ENCODE measurements at places on chromosomes 2 and 18. TPM values are rescaled to one million over a fixed set of nuclear protein-coding genes. Genes with fewer than 3 reads are reported as not detected.

- no peak for ATAC-seq
These were observed 53.6 kb upstream of the LAPTM4A start for GRCh38 chr2:20104900-20105545.

DNA sequence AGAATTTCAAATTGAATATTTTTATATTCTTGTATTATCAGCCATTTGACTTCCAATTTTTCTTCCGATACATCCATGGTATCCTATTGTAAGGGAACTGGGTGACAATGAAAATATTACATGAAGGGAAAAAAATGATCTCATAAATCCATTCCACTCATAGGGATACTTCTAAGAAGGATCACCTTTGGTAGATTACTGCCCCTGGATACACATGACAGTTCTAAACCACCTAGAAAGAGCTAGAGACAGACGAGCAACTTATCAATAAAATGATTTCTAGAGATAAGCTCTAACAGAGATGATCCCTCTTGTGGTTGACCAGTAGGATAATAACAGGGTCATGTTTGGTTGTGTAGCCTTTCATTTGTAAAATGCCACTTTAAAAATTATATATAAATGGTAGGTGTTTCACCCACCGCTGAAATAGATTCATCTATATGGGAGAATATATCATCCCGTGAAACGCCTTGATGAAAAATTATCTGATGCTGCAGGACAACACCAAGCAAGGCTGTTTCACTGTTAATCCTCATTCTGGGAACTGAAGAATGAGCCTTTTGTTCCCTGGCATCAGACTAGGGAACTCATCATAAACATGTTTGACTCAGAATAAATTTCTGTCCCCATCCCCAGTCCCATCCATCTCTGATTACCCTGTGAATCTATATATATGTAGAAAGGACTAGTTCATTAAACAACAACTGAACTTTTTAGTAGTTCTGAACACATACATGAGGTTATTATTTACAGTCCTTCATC, 180.0 kb downstream of the TCF4 start:
- ATAC-seq = no peak

DNA sequence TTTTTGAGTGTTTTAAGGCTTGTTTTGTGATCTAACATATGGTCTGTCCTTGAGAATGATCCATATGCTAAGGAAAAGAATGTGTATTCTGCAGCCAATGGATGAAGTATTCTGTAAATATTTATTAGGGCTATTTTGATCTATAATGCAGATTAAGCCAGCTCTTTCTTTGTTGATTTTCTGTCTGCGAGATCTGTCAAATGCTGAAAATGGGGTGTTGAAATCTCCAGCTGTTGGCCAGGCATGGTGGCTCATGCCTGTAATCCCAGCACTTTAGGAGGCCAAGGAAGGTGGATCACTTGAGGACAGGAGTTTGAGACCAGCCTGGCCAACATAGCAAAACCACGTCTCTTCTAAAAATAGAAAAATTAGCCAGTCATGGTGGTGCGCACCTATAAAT, 132.7 kb downstream of the DIS3L2 start:
- ATAC-seq = no peak

GRCh38 chr2:96881349-96882195, 11.7 kb upstream of the SEMA4C start:
- no peak for ATAC-seq

STRADB gene
- total RNA-seq = 14.5 TPM

UGT1A8 gene
- 0.42 TPM for total RNA-seq

DNA sequence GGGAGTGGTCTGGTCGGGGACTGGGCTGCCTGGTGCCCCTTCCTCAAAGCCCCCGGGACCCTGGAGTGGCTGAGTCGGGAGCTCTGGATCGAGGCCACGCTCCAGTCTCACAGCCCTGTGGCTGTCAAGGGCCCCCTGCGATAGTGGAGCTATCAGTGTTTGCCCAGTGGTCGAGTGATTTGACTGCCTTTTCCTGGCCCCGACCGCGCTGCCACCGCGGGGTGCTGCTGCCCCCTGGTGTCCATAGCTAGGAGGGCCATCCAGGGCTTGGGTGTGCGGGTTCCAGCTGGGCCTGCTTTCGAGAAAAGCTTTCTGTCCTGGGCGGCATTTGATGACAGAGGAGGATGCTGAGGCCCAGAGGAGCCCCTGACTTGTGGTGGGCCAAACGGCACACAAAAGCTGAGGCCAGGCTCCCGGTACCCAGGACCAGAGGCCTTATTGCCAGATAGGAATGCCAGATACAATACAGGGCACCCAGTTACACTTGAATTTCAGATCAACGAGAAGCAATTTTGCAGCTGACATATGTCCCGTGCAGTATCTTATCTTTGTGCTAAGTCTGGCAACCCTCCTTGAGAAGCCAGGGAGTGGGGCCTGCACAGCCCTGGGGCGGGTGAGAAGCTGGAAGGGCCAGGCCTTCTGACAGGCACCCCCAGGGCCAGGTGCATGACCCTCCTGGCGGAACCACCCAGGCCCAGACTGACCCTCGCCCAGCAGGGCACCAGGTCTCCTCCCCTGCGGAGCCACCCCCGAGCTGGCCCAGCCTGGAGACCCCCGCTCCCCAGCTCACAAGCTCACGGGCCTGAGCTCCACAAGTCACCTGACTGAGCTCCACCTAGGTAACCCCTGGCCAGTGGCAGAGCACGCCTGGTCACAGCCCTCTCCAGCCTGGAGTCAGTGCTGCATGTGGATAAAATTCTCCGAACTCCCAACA, 13.0 kb downstream of the ODC1 start:
- ATAC-seq = peak; percentile 63

FLACC1 gene
- total RNA-seq = 1.1 TPM

DNA sequence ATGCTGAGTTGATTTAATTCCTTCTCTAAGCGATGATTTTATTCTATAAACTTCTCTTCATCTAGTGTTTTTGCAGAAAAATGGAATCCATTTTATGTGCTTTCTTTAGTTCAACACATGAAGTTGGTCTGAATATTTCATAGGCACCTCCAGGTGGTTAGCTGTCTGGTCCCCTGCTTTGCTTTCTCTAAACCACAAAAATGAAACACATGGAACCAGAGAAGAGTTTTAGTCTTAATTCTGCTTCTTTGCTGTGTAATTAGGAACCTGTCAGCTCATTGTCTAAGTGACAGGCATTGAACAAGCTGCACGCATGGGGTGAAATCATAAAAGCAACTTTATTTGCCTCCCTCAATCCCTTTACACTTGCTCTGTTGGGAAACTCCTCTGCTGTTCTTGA, 150.4 kb downstream of the PIK3C3 start:
- no peak for ATAC-seq

DNA sequence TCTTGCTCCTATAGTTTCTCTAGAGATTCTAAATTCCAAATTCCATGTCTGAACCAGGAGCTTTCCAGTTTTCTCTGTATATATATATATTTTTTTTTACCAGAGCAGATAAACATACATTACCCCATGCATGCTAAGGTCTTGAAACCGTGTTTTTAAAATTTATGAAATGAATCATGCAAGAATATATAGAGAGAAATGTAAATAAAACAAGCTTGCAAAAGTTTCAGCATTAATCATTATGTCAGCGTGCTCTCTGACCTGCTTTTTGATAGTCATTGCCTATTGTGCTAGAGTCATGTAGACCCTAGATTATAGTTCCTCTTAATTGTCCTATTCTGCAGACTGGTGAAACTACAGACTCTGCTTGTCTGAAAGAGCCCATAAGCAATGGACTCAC, 22.6 kb upstream of the TRIM43 start:
- ATAC-seq = no peak

SNORC gene
- 3.1 TPM for total RNA-seq

SNRNP200 gene
- total RNA-seq = 155 TPM

RASGRP3 gene
- total RNA-seq = 2.3 TPM

DNA sequence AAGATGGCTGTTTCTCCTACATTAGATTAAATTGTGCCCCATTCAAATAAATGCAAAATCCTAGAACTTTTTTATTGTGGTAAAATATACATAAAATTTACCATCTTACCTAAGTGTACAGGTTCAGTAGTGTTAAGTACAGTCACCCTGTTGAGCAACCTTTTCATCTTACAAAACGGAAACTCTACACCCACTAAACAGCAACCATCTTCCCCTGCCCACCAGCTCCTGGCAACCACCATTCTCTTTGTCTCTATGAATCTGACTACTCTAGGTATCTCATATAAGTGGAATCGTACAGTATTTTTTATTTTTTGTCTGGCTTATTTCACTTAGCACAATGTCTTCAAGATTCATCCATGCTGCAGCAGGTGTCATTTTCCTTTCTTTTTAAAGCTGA, 53.0 kb downstream of the ASXL2 start:
- peak; percentile 98 for ATAC-seq

- no peak for ATAC-seq
These were observed 57.1 kb upstream of the ITGB6 start for GRCh38 chr2:160257041-160257742.

DSC1 gene
- total RNA-seq = not detected

GRCh38 chr2:59276033-59276432, 1034.9 kb upstream of the FANCL start:
- ATAC-seq = no peak

CHPF gene
- 14.0 TPM for total RNA-seq

- ATAC-seq = no peak
These were observed 3.1 kb downstream of the SLC14A1 start for GRCh38 chr18:45727068-45727467.

- ATAC-seq = peak; percentile 31
These were observed at the start of gene GALM for GRCh38 chr2:38665854-38666555. GALM (plus strand) TSS chr2:38666114; CDS start chr2:38666162, 48 bp downstream.

TMEM169 gene
- total RNA-seq = 1.4 TPM

- no peak for ATAC-seq
These were observed 263.5 kb upstream of the LRRTM1 start for GRCh38 chr2:80568011-80568410.

DNA sequence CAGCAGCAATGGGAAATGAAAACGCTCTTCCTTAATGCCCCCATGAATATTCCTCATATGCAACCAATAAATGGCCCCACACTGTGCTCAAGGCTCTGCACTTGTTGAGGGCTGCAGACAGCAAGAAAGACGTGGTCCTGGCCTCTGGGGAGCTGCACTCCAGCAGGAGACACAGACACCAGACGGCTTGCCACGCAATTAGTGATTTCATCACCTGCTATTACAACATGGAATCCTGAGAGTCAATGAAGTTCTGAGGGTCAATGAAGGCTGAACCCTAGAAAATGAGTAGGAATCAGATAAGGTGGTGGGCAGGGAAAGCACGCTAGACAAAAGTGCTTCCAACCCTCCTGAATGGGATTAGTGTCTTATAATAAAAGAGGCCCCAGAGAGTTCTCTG, 18.9 kb downstream of the CREG2 start:
- ATAC-seq = no peak

DNA sequence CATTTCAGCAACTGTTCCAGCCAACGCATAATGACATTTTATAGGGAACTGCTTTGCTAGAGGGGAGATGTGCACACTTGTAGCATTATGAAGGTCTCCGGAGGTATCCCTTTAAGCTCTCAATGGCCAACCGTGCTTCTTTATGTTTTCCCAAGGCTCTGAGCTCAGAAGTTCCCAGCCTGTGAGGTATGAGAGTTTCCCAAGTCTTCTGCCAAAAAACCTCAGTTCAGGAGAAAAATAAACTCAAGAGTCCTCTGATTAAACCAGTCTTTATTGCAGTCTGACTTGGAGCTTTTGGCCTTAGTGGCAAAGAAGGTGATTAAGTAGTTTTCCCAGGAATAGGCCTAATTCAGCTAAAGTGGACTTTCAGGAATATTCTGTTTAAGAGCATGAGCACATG, 35.4 kb upstream of the ZNF532 start:
- no peak for ATAC-seq

DNA sequence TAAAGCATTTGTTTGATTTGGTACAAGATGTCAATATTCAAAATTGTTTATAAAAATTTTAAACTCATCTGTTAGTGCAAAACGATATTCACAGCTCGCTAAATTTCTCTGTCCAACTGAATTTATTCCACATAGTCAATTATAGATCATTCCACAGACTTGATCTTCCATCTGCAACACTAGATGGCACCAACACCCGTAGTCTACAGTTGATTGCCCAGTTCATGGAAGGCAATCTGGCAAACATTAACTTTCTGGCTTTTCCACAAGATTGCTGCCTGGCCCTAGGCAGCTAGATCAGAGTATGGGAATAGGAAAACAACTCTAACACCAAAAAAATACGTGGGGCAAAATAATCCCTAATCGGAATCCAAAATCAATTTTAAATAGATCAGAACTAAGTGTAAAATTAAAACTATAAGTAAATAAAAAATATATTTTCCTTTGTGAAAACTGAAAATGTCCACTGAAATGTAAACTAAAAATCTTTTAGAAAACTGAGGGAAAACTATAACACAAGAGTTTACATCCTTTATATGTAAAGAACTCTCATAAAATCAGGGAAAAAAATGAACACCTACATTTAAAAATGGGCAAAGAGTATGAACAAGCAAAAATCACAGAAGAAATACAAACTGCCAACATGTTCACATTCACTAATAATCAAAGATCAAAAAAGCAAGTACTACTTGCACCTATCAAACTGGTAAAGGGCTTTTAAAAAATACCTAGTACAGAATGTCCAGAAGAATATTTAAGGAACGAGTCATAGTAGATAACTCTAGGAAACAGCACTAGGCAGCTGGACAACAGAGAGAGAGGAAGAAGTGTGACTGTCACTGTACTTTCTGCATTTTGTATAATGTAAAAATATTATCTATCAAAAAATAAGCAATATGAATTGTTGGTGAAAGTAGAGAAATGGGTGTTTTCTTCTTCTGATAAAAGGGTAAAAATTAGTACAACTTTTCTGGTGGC, 35.0 kb downstream of the RTN4 start:
- peak; percentile 62 for ATAC-seq

GRCh38 chr2:220275454-220275853, 648.0 kb downstream of the SLC4A3 start:
- no peak for ATAC-seq

GRCh38 chr18:58038063-58038462, 6.0 kb upstream of the NEDD4L start:
- ATAC-seq = no peak

DNA sequence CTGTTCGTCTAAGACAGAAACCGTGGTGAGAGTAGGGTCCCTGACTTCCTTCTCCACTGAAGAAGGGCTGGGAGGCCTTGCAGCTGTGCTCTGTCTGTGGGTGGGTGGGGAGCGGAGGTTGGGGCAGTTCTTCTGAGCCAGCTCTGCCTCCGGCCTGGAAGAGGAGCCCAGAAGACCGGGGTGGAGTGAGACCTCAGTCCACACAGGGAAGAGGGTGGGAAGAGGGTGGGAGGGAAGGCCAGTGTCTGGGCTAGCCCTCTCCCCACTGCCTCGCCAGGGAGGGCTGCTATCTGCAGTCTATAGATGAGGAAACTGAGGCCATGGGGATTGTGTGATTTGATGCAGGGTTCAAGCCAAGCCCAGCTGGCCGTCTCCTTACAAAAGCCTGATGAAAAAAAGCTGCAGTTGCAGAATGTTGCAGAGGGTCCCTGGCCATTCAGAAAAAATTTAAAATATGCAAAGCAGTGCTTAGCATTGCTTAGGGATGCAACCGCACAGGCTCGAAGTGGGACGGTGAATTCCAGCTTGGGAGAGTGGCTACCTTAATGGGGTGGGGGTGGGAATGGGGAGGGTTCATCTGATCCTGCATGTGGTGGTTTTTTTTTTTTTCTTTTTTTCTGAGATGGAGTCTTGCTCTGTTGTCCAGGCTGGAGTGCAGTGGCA, 181.6 kb upstream of the HS6ST1 start:
- no peak for ATAC-seq

ONECUT2 gene
- 0.52 TPM for total RNA-seq

C2orf66 gene
- total RNA-seq = 1.0 TPM

GRCh38 chr2:199302851-199303250, 154.9 kb downstream of the SATB2 start:
- ATAC-seq = no peak

- peak; percentile 75 for ATAC-seq
These were observed 12.1 kb upstream of the KDSR start for GRCh38 chr18:63378919-63379638.

GRCh38 chr2:2562867-2563266, 231.8 kb upstream of the MYT1L start:
- no peak for ATAC-seq

Measured in activated T-helper 17 cell treated with anti-CD3 and anti-CD28 coated beads, Interleukin-2, amount 50 U/mL, for 72 hours (primary cell).